Stimulated activated CD8-positive, alpha-beta memory T cell treated with anti-CD3 and anti-CD28 coated beads, Interleukin-15, amount 100 ng/mL, for 24 hours (primary cell): ENCODE measurements at places on chromosomes 2 and 18.

DNA sequence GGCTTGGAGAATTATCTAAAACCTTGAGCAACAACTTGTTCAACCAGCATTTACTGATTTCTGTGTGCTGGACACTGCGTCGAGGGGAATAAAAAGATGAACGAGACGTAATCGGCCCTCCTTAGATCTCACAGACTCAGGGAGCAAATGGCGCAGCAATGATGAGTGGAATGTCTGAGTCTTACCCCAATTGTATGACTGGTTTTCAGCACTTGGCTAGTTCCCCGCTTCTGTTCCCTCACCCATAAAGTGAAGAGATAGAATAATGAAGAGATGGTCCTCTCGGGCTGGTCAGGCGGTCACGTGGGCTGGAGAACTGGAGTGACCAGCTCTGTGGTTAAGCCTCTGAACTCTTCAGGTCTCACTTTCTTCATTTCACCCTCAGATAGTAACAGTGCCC, 17.3 kb upstream of the GATA6 start:
- DNase-seq = no peak

GRCh38 chr18:3451989-3452749, 2.2 kb downstream of the TGIF1 start:
- no peak for DNase-seq

GRCh38 chr2:217845301-217845700, 157.5 kb downstream of the TNS1 start:
- DNase-seq = no peak

DNA sequence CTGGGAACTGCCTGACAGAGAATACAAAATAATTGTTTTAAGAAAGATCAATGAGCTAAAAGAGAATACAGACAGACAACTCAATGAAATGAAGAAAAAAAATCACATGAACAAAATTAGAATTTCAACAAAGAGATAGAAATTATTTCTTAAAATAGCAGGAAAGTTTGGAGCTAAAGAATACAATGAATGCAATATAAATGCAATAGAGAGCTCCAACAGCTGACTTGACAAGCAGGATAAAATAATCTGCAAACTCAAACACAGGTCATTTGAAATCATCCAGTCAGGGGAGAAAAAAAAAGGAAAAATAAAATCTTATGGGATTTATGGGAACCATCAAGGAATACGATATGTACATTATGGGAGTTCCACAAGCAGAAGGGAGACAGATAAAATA, 902.7 kb upstream of the ZEB2 start:
- no peak for DNase-seq

DNA sequence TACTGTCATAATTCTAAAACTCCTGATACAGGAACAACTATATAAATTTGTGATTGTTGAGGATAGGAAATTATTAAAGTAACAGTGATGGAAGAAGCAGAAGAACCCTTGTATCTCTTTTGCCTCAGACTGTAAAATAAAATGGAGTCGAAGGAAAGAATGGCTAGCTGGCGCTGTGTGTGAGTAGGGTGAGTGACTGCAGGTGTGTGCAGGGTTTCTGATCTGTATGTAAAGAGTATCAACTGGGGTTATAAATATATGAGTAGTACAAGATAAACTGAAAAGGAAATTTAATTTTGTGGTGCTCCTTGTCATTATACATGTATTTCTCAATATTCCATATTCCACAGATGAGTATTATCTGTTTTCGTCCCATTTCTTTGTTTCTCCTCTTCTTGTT, 15.2 kb downstream of the POLI start:
- DNase-seq = no peak

- no peak for DNase-seq
Observed at GRCh38 chr2:80002112-80002511, 302.4 kb downstream of the LRRTM1 start.

DNA sequence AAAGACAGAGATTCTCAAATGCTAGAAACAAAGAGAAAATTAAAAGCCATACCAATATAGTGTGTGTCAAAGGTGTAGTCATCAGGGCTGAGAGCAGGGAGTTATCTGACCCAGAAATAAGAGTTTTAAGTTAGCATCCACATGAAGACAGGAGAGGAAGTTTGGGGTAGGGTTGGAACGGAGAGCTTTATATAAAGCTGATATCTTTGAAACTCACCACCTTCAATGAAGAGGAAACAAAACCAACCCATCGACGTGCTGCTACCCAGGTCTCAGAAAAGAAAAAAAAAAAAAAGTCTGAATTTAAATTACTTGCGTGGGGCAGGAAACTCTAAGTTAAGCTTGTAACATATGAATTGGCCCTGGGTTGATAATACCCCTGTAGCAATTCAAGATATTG, 42.4 kb downstream of the ARL4C start:
- DNase-seq = no peak
